ENCODE measurements at places on chromosomes 4 and X. TPM values are rescaled to one million over a fixed set of nuclear protein-coding genes. Genes with fewer than 3 reads are reported as not detected.

CYTL1 gene
- total RNA-seq = not detected

TMEM150C gene
- 0.98 TPM for total RNA-seq

- H3K4me3 ChIP-seq = no peak overlapping the region
- H3K27ac ChIP-seq = no peak overlapping the region
- no peaks in the 10 kb centered on the region for H3K4me1 ChIP-seq
- no peak for DNase-seq
Measured at GRCh38 chr4:181581983-181582382, 661.2 kb upstream of the TENM3 start.

- no peaks in the 10 kb centered on the region for H3K36me3 ChIP-seq
- H3K4me3 ChIP-seq = no peak overlapping the region
- H3K27me3 ChIP-seq = no peaks in the 10 kb centered on the region
- no peak for DNase-seq
- no peak overlapping the region for H3K27ac ChIP-seq
Measured at GRCh38 chr4:128906581-128906980, 97.1 kb downstream of the JADE1 start.

CENPVL2 gene
- total RNA-seq = not detected
